ENCODE measurements at places on chromosomes 6 and 20.

DNA sequence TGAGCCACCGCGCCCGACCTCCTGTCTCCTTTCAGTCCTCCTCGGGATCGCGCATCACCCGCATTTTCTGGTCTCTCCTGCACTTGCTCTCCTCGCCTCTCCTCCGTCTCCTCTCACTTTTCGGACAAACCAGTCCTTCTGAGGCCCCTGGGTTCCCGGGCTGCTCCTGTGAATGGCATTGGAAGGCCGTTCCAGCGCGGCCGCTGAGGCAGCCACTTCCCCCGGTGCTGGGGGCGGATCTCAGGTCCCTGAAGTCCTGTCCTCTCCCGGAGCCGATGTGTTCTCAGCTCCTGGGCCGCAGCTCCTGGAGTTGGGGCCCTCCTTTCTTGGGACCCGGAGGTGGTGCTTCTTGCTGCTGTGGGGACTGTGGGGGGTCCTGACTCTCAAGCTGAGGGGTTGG lies 803 bp downstream of the MICB start:
- DNase-seq: no peak

DNA sequence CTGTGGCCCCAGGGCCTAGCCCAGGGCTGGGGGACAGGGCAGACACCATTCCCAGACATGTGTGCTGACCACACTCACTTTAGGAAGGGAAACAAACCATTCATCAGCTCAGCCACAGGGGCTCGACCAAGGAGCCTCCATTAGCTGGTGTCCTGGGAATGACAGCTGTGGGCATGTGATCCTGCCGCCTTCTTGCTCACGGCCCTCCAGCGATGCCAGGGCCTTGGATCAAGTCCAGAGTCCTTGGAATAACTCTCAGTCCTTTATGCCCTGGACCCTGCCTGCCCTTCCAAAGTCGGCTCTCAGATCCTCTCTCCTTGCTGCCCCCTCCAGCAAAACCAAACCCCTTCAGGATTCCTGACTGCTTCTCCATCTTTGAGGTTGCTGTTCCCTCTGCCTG lies 165.0 kb upstream of the RNF24 start:
- no peak for DNase-seq

DNA sequence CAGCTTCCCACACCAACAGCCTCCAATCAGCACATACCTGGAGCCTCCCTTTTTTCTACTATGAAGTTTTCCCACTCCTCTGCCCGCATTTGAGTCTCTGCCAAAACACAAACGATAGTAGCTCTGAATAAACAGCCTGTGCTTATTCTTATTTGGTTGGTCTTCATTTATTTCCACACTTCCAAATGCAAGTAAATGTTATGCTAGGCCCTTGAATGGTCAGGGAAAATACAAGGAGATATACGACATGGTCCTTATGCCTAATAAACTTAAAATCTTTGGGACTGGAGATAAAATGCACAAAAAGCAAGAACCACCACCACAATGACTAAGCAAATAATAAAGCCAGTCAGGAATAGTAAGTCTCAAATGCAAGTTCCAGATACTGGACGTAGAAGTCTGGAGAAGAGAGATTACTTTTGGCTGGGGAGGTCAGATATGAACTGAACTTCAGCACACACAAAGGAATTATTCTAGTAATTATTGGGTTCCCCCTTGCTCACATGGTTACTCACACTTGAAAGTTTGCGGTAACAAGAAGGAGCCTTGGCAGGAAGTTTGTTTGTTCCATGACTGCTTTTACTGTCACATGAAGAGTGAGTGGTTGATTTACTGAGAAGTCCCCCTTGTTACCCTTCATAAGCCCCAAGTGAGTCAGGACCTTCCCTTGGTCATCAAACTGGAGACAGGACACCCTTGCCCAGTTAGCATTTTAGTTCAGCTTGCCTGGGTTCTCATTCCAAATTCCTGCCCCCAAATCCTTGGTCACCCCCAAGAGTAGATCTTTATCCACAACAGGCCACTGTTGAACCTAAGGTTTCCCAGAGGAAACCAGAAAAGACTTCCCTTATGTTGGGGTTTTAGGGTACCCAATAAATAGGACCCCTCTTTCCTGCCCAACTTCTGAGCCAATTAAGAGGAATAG lies 511.2 kb upstream of the JARID2 start:
- DNase-seq: no peak

GRCh38 chr6:114862064-114862463 lies 519.2 kb upstream of the HS3ST5 start:
- DNase-seq: no peak

DNA sequence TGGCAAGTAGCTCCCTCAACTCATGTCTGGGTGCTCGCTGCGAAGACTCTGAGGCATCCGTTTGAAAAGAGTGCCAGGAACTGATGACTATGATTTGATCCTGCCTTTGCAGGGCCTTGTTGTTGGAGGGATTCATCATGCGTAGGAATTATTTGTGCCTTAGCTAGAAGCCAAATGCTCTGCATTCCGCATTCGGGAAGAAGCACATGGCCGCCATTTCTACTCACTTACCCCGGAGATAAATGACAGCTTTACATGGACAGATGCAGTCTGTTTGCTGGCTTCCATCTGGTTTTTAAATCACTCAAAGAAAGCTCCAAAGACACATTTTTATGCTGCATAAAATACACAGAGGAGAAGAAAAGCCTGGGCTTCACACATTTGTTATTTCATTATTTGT lies 363.3 kb upstream of the CDH4 start:
- no peak for DNase-seq

DNA sequence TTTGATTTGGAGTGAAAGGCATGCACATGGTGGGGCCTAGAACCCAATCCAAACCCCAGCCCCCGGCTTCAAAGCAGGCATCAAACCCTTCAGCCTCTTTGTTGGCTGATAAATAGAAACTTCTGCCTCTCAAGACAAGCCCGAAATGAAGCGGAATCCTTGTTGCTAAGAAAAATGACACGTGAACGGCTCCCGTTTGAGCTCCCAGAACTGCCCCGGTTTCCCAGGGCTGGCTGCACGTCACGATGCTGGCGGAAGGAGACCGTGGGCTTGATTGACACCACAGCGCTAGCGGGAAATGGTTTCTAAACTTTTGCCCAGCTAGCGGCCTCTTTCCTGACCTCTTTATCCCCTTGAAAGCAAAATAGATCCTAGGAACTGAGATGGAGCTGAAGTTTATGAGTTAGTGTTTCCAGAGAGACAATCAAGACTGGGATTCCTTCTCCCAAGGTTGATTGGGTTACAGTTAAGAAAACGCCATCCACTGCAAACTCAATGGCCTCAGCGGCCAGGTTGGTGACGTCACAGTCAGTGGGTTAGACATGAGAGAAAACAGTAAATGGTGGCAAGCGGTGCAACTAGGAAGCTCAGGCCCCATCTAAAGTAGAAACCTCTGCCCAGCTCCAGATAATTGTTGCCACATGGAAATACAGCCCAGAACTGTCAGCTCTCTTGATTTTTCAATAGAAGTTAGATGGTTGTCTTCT lies 117.0 kb downstream of the ANKRD60 start:
- DNase-seq: no peak

GRCh38 chr6:81750200-81750599 lies 2.3 kb downstream of the TENT5A start:
- no peak for DNase-seq

- DNase-seq: no peak
These were observed 56.9 kb downstream of the CSE1L start for GRCh38 chr20:49103019-49103418.
